ENCODE measurements at places on chromosomes 3 and 15.

DNA sequence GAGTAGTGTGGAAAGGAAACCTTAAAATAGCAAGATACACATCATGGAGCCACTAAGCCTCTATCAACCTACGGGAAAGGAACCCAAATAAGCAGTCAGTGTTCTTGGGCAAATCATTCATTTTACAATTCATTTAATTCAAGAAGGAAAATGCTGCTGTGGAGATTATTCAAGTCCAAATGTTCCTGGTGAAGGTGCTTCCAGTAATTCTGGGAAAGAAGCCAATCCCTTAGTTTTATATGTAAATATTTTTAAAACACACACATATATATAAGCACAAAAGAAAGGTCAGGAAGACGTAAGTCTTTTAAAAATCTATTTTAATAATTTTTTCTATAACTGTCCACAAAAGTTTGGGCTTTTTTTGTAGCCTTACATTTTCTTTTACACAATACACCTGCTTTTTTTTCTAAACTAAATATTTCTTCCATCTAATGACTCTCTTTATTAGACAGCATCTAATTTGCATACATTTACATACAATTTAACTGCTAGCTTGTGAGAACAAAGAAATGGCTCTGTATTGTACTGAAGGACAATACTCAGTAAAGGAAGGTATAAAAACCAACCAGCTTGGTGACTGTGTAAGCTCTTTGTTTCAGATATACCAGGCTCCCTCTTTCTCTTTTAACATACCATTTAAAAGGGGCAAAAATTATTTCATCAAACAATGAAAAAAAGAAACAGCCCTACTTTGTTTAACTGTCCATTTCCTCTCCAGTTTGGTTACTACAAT lies 269.5 kb downstream of the ZBTB20 start:
- no peak for DNase-seq

GRCh38 chr15:57554812-57555179 lies 36.9 kb upstream of the MYZAP start:
- no peak for DNase-seq

- no peak for DNase-seq
Measured at GRCh38 chr3:462851-463250, 266.3 kb downstream of the CHL1 start.

- no peak for DNase-seq
Measured at GRCh38 chr3:188465311-188465710, 311.4 kb downstream of the LPP start.

DNA sequence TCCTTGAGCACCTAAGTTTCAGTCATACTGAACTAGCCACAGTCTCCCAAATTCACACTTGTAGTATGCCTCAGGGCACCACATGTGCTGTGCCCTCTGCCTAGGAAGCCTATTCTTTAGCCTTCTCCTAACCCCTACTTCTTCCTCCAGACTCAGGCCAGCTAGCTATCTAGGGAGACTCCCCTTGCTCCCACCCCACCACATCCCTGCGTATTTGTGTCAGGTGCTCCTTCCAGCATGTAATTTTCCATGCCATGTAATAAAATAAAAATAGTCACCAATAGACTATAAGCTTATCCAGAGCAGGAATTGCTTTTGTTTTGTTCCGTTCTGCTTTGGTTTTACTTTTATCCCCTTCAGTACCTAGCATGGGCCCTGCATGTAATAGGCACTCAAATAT lies 14.9 kb upstream of the GJD2 start:
- DNase-seq, result no peak

- no peak for DNase-seq
Measured at GRCh38 chr3:53184701-53185100, 23.7 kb downstream of the PRKCD start.

DNA sequence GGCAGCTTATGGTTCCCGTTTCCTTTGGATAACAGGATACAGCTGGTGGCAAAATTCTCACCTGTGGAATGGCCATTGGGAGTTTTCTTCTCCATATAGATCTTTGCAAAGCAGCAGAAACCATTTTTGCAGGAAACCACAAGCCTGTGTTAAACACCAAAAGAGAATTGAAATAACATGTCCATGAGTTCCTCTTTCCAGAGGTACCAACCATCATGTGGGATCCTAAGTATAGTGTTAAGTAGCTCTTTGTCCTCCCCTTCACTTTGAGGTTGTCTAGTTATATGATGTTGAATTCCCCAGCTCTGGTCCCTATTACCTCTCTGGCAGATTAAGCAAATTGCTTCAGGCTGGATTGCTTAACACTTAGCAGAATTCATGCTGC lies 94.9 kb downstream of the AKAP13 start:
- DNase-seq, result no peak

- DNase-seq, result no peak
Measured at GRCh38 chr3:182490596-182491491, 302.5 kb upstream of the ATP11B start.
